ENCODE measurements at places on chromosomes 3 and 15. TPM values are rescaled to one million over a fixed set of nuclear protein-coding genes. Genes with fewer than 3 reads are reported as not detected.

SLC15A2 gene
- total RNA-seq = 1.7 TPM

DNA sequence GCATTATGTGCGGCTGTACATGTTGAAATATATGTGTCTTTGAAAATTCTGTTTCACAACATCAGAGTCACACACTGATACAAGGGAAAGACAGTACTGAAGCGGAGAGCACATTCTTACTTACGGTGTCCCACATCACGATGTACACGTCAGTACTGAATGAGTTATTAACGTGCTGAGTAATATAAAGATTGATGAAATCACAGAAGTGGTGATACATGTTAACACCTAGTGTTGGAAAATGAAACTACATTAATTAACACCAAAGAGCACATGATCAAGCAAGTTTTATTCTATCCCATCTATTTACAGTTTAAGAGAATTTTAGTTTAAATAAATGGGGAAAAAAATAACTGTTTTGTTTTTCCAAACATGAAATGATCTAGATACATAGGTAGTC is 15.6 kb downstream of the EOGT start:
- DNase-seq = no peak

GOLGA8N gene
- total RNA-seq = 6.0 TPM

- no peak for DNase-seq
These were observed 127.6 kb upstream of the AZI2 start for GRCh38 chr3:28476194-28476593.

- DNase-seq = no peak
These were observed 3.9 kb upstream of the ATP11B start for GRCh38 chr3:182789371-182789770.

- no peak for DNase-seq
These were observed 23.2 kb upstream of the CCDC174 start for GRCh38 chr3:14628406-14628805.
